ENCODE measurements at places on chromosomes 1 and 21.

- no peak for DNase-seq
Measured at GRCh38 chr1:168723000-168723399, 6.0 kb downstream of the DPT start.

GRCh38 chr1:35707601-35708440 lies 10.9 kb downstream of the C1orf216 start:
- no peak for DNase-seq

DNA sequence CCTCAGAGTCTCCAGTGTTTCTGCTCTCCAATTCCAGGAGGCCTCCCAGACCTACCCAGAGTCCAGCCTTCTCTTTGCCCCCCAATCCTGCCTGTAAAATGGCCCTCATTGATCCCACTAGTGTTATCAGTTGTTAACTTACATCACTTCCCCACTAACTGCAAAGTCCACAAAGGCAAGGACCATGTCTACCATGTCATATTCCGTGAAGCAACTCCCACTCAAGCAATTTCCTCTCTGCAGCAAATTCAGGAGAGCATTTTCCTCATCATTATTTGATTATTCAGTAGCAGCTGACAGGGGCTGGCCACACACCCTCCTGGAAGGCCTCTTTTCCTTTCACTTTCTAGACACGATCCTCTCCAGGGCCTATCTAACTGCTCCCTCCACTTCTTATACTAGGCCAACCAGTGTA lies 153.5 kb downstream of the RERE start:
- DNase-seq, result peak; percentile 9

DNA sequence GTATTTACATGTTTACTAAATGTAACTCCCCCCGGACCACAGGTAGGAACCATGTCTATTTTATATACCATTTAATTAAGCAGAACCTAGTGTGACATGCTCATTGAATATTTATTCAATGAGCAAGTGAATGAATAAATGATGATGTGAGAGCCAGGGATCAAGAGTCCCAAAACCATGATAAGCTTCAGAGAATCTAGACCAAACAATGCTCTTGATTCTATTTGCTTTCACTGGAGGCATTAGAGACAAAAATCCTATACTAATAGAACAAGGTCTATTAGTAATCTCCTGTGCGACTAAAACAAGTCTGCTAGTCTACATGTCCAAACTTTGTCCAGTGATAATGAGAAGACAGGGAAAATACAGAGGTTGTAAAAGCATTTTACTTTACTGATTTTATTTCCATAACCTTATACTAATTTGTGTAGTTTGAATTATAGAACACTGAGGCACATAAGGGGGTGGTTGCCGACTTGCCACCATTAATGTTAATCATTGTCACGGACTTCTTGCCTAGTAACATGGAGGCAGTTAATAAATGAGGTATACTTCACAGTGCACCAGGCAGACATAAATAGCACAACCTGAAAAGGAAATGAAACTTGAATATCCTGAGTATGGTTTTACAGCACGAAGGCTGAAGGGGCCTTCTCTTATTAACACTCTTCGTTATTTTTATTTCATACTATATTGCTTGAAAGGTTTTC lies 69.8 kb downstream of the TBX15 start:
- no peak for DNase-seq

DNA sequence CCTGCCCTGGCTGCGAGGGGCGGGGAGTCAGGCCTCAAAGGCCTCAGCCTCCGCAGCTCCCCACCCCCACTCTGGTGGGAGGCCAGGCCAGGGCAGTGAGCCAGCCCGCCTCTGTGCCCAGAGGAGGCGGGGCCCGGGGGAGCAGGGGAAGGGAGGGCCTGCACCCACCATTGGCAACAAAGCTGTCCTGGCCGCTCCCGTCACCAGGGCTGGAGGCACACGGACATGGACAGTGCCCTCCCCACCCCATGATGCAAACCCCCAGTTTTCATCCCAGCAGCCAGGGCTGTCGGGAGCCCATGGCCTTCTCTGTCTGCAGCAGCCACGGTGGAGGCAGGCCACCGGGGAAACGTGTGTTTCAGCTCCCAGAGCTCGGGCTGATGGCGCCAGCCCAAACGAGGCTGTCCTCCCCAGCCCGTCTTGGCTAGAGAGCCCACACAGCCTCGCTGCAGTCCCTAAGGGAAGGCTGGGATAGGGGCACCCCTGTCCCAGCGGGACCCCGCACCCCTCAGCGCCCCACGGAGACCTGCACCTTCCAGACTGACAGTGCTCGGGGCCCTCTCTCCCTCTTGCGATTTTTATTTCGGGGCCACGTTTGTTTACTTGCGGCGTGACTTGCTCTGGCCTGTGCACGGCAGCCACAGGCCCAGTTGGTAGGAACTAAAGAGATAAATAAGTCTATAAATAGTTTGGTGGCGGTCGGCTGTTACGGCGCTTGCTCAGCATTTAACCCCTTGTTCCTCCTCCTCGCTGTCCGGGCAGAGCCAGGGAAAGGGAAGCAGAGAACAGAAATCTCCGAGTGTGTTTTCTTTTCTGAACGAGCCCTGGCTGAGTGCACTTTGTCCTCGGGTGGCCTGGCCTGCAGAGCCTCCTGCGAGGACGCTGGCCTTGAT lies 101.8 kb downstream of the PRDM16 start:
- no peak for DNase-seq

DNA sequence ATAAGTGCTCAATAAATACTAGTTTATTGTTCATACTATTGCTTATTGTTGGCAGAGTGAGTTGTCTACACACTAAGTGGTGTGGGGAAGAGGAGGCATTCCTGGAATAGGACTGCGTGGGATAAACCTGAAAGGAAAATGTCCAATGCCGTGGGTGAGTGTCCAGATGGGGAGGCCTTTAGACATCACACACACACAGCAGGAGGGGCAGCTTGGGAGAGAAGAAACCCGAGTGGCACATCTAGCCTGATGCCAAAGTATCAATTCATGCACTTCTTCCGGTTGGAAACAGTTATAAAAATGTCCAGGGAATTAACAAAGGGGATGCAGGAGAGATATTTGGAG lies 27.3 kb downstream of the CCN1 start:
- DNase-seq, result no peak

DNA sequence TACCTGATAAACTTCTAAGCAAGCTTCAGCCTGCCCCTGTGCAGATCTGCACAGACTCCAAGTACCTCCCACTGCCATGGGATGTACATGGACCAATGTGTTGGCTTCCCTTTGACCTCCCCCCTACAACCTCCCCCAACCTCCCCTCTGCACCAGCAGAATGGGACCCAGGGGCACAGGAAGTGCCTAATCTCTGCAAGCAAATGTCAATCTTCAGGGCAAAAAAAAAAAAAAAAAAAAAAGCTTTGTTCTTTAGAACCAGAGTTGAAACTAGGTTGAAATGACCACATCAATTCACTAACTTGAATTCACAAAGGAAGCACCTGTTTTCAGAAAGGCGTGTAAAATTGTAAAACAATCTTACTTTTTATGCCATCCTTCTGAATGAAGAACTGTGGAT lies 53.9 kb upstream of the TIAM1 start:
- DNase-seq, result peak; percentile 9

GRCh38 chr1:20075345-20075744 lies 5.4 kb downstream of the PLA2G5 start:
- no peak for DNase-seq

- DNase-seq, result no peak
Measured at GRCh38 chr21:45544449-45545235, 2.4 kb upstream of the SLC19A1 start.

DNA sequence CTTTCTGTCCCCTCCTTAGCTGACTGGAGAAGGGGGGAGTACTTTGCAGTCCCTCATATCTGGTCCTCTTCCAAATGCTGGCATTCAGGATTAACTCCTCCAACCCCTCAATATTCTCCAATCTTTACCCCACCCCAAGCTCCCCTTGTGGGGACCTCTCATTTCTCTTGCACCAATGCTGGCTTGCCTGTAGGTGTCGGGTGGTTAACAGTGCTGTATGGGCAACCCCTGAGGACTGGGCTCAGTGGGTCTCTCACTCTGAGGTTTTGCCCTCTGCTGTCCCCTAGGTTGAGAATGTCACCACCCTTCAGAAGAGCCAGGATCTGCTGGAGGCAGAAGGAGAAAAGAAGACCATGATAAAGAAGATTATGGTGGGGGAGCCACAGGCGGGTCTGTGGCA lies 27.0 kb downstream of the MROH7 start:
- DNase-seq, result no peak

DNA sequence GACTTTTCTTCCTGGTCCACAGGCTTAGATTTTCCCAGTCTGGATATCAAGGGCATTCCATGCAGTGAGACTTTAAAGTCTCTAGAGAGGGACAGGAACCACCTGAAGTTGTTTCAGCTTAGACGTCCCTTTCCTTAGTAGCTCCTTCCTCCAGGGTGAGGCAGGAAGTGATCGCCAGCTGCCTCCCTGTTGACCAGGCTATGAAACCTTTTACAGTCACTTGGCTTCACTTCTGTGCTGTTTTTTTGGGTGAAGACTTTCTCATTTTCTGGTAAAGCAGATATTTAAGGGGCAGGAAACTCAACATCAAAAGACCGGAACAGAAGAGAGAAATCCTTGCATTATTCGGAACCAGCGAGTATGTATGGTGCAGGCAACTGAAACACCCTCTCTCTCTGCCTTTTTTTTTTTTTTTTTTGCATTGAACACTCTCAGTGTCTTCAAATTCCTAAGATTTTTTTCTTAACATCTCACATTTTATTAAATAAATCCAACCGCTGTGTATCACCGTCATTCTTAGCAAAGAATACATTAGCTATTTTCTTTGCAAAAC lies 234.6 kb upstream of the IRF2BP2 start:
- no peak for DNase-seq

GRCh38 chr1:172680733-172681275 lies 21.9 kb downstream of the FASLG start:
- DNase-seq, result no peak

DNA sequence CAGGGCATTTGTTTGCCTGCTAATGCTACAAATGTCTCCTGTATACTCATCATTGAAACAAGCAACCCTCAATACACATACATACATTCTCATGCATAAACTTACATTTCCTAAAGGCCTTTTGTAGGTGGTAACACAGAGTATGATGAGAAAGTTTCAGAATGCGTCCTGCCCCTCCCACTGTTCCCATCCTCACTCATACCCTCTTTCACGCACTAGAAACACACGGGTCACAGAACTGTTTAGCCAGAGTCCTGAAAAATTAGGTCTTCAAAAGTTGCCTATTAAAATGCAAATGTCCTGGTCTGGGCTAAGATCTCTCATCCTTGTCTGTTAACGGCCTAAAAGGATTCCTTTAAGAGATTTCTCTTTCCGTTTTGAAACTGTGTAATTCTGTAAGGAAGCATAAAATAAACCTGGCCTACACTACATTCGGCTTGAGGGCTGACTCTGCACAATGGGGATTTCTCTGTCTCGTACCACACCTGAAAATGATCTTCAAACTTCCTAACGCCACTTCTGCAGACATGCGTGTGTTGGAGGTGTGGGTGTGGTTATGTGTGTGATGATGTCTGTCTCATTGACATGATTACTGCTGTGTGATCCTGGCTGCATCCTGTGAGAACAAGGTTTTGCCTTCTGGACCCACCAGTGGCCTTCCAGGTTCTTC lies 5.3 kb upstream of the FCER1A start:
- DNase-seq, result no peak

GRCh38 chr1:230568008-230568407 lies 74.3 kb upstream of the COG2 start:
- DNase-seq, result no peak

DNA sequence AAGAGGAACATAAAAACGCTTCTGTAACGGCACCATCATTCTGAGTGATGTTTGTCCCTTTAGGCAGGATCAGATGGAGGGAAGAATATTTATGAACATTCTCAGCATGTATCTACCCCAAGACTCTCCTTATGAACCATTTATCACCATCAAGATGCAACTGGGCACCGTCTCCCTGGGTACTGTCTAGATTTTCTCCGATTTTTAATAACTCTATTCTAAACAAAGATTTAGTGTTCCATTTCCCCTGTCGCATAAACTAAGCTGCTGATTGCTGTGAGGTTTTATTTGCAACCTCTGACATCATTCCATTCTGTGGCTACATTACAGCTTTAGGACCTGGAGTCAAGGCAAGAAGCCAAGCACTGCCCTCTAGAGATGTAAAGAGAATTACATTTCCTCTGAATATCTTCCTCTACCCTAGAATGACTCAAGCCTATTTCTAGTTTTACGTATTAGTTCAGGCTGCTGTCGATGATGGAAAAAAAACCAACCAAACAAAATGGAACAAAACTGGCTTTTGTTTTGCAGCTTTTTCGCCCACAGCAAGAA lies 130.1 kb upstream of the MAP1LC3C start:
- no peak for DNase-seq

- no peak for DNase-seq
Measured at GRCh38 chr1:101316799-101317198, 80.0 kb downstream of the S1PR1 start.

DNA sequence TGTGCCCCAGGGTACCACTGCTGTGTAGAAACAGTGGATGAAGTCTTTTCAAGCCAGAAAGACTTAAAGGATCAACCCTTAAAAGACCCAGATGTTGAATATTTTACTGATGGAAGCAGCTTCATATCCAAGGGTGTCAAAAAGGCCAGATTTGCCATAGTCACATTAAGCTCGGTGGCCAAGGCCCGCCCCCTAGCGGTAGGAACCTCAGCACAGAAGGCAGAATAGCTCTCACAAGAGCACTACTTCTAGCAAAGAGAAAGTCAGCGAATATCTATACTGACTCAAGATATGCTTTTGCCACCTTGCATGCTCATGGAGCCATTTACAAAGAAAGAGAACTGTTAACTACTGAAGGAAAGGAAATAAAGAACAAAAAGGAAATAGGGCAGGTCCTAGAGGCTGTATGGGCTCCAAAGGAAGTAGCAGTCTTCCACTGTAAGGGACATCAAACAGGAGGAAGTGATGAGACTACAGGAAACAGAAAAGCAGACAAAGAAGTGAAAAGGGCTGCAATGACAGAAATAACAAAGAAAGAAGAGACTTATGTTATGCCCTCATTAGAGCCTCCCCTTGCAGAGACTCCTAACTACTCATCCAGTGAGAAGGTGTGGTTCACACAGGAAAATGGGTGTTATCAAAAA lies 90.5 kb downstream of the LIPI start:
- DNase-seq, result no peak

GRCh38 chr1:92585831-92586230 lies 99.1 kb upstream of the GFI1 start:
- no peak for DNase-seq

GRCh38 chr1:179095377-179095776 lies 13.5 kb downstream of the TOR3A start:
- DNase-seq, result no peak

GRCh38 chr1:243903041-243903440 lies 53.0 kb upstream of the AKT3 start:
- no peak for DNase-seq

DNA sequence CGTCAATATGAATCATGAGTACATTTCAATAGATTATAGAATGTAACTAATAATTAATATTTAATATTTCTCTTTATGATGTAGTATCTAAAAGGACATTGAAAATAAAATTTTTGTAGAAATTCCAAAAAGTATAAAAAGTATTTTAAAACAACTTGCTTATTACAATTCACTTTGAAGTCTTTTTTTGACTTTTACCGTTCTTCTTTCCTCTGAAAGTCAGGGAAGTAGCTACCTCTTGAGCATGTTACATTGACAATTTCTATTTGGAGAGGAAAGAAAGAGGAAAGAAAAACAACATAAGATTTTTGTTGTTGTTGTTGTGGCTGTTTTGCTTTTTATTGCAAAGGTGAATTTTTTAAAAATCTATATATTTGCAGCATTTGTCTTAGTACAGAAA lies 1.3 kb downstream of the PTPRC start:
- DNase-seq, result no peak

Measured in CD4-positive, alpha-beta T cell treated with Interferon gamma for 1 hour (primary cell).